NCI-H446 treated with DMSO at 0.1 percent for 48 hours (cell line): ENCODE measurements at places on chromosomes 4 and X.

DNA sequence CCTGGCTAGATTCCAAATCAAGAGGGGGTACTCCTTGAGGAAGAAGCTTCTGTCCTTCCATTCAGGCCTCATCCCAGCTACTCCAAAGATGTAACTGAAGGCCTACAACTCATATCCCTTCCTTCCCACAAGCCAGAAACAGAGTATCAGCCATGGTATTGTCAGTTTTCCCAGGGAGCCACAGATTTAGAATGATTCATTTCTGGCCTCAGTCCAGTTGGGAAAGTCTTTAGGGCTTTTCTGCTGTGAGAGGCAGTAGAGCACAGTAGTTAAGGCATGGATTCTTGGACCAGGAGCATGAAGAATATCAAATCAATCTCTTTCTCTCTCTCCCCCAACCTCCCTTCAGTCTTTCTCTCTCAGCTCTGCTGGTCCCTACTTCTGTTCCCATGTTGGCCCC is 505.0 kb downstream of the BCOR start:
- peak; percentile 20 for DNase-seq

- no peak for DNase-seq
Observed at GRCh38 chr4:103098341-103098740, 1.3 kb downstream of the BDH2 start.

GRCh38 chr4:124514588-124514987 is 197.9 kb downstream of the ANKRD50 start:
- no peak for DNase-seq

GRCh38 chr4:145523117-145523516 is 41.5 kb downstream of the SMAD1 start:
- no peak for DNase-seq

- DNase-seq = no peak
Observed at GRCh38 chrX:113790987-113791386, 792.9 kb upstream of the HTR2C start.

- DNase-seq = no peak
Observed at GRCh38 chrX:97155816-97156215, 272.1 kb downstream of the RPA4 start.

GRCh38 chr4:184940500-184940899 is 77.8 kb upstream of the HELT start:
- DNase-seq = no peak

GRCh38 chrX:13029637-13029886 is 14.9 kb downstream of the FAM9C start:
- no peak for DNase-seq

GRCh38 chrX:55169782-55170181 is 50.4 kb upstream of the PAGE5 start:
- DNase-seq = no peak

- no peak for DNase-seq
Observed at GRCh38 chr4:48910511-48910910, 3.9 kb upstream of the OCIAD2 start.

DNA sequence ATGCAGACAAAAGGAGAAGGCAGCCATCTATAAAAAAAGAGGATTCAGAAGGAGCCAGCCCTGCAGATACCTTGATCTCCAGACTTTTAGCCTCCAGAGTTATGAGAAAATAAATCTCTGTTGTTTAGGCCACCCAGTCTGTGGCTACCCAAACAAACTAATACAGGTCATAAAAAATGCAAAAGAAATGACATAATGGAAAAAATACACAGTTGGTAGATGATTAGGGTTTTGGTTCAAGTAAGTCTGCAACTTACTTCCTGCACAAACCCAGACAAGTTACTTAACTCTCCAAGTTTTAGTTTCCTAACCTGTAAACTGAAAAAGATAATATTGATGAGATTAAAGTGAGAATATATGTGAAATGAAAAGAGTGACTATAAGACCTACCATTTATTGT is 11.3 kb downstream of the QDPR start:
- no peak for DNase-seq

GRCh38 chrX:149851864-149852263 is 29.1 kb upstream of the MAGEA8 start:
- no peak for DNase-seq

DNA sequence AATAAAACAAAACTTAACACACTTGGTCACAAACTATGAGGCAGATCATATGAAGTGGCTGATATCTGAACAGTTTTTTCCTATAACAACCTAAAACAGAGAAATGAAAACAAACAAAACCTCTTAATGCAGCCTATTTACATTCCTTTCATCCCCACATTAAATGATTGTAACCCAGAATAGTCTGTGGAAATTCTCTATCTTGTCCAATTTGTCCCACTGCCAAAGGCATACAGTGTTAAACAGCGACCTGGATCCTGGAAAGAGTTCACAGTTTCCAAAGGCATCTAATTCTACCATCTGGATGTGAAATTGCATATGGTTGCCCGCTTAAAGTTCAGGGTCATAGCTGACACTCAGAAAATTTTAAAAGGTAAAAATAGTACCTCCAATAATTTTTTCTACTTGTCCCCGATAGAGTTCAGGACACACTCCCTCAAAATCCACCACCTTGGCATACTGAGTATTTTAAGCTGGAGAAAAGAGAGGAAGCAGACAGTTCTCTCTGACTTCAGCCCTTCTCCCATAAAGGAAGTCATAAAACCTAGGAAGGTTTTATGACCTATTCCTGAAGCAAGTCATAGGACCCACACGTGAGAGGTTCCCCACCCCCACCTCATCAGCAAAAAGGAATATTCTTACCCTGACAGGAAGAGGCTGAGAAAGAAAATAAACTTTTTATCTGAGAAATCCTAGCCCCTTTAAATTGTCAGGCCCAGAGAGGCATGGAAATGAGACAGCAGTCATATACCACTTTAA is 270.2 kb downstream of the PAPSS1 start:
- DNase-seq = no peak

DNA sequence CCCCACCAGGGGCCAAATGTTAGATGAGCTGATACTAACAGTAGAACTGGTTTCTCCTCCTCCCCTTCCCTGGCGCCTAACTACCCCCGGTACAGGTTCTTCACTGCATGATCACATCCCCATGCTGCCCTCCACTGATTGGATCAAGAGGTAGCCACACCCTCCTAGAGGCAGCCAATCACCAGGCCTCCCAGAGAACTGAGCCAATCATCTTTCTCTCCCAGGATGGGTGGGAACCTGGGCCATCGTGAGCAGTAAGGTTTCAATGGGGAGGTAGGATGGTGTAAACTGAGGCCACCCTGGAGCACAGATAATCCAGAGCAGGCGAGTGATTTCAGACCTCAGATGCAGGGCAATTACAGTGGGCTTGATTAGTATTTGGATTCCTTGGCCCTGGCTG is 64.2 kb downstream of the PPP2R2C start:
- no peak for DNase-seq

DNA sequence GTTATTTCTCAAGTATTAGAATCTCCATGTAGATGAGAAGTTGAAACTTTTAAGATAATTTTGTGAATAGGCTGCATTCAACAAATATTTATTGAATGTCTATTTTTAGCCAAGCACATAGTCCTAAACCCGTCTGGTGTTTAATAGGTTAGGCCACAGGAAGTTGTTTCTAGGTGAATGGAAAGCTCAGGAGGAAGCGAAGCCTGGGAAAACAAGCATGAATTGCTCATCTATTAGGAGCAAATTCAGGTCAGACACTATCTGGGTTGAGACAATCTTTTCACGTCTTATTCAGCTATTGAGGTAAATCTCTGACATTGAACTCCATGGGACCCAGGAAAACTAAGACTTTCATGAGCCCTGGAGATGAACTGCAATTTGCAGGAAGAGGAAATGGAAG is 43.1 kb upstream of the FREM3 start:
- no peak for DNase-seq

DNA sequence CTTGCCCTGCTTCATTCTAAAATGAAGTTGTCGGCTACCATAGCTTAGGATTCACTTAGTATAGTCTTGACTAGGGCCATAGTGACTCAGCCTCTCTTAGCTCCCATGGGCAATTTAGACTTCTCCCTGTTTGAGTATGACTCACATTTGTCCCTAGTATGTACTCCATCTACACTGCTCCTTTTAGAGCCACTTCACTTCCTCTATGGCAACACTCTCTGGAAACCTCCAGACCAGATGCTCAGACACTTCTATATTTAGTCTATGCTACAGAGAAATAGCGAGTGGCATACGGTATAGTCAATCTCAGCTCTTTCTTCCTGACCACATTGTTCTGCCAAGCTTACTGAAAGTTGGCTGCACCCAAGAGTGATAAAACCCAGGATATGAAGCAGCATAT is 11.2 kb downstream of the MEPE start:
- peak; percentile 12 for DNase-seq

DNA sequence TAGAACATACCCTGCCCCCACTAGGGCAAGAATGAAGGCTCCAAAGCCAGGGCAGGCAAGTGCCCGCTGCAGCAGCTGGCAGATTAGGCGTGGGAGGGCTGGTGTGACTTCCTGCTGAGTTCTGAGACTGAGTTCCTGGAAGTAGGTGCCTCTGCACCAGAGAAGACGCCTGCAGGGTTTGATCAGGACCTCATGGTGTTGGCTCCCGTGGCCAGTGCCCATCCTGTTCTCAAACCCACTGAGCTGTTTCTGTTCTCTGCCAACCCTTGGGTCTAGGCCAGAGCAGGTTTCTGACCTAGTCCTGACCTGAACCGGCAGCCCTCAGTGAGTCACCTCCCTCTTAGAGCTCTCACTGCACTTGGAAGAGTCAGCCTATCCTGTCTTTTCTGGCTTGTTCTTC is 220.7 kb downstream of the HS6ST2 start:
- no peak for DNase-seq

- DNase-seq = no peak
Observed at GRCh38 chrX:20204351-20204750, 62.4 kb downstream of the RPS6KA3 start.

GRCh38 chr4:87387237-87387636 is 3.8 kb downstream of the HSD17B11 start:
- DNase-seq = no peak

DNA sequence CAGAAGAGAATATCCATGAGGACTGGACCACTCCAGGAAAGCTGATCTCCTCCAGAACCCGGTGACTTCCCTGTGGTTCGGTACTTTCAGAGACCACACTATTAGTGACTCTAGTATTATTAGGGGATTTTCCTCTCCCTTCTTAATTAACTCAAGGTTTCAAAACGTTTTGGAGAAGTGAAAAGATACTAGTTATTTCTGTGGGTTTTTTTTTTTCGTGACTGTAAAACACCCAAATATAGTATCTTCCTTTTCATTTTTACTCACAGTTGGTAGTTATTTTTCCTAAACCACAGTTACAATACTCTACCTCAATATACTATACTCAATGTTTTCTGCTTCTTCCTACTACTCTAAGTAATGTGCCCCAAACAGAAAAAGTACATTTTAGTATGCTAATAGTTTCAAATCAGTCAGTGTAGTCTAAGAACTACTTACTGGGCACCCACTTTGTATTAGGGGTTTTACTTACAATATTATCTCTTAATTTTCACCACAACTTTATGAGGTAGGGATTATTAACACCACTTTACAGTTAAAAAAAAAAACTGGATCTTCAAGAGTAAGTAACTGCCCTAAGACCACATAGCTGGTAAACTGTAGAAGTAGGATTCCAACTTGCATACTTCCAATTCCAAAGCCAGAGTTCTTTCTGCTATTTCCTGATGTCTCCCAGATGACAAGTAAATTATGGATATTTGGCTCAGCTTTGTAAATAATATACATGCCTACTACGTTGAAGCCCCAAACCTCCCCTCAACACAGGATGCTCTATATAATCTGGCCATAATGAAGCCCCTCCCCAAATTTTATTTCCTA is 45.0 kb downstream of the SLC9A7 start:
- DNase-seq = no peak

GRCh38 chr4:58048491-58048890 is 938.3 kb upstream of the IGFBP7 start:
- no peak for DNase-seq

GRCh38 chrX:12702509-12703091 is 88.6 kb upstream of the PRPS2 start:
- DNase-seq = no peak

GRCh38 chr4:20603671-20604313 is 96.5 kb upstream of the PACRGL start:
- no peak for DNase-seq

GRCh38 chr4:168584321-168584771 is 87.5 kb downstream of the PALLD start:
- peak; percentile 89 for DNase-seq

GRCh38 chrX:68086709-68087108 is 346.6 kb downstream of the OPHN1 start:
- DNase-seq = no peak

DNA sequence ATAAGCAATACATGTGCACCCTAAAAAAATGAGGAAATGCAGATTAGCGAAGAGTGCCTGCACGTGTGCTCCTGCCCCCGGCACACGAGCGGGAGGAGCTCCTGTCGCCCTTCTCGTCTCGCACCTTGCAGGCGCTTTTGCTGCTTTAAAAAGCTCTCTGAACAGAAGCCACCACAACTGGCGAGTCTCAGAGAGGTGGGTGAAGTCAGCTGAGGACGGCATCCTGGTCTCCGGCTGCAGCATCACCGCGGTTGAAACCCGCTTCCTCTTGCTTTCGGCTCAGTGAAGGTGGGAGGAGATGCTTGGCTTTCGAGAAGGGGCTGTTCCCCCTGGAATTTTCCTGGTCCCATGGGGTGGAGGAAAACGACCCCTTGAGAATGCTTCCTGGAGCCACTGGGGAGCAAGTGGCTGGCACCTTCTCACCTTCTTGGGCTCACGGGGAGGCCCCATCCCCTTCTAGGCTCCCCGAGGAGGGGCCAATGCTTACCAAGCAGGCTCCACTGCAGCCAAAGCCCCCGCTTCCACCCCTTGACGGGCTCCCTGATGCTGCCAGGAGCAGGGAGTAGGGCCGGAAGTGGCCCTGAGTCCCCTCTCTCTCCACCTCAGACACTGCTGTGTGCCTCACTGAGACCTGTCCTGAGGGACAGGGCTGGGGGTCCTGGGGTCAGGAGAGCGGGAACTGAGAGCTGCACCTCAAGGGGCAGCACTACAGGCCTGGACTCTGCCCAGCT is 29.2 kb upstream of the MXD4 start:
- DNase-seq = no peak

DNA sequence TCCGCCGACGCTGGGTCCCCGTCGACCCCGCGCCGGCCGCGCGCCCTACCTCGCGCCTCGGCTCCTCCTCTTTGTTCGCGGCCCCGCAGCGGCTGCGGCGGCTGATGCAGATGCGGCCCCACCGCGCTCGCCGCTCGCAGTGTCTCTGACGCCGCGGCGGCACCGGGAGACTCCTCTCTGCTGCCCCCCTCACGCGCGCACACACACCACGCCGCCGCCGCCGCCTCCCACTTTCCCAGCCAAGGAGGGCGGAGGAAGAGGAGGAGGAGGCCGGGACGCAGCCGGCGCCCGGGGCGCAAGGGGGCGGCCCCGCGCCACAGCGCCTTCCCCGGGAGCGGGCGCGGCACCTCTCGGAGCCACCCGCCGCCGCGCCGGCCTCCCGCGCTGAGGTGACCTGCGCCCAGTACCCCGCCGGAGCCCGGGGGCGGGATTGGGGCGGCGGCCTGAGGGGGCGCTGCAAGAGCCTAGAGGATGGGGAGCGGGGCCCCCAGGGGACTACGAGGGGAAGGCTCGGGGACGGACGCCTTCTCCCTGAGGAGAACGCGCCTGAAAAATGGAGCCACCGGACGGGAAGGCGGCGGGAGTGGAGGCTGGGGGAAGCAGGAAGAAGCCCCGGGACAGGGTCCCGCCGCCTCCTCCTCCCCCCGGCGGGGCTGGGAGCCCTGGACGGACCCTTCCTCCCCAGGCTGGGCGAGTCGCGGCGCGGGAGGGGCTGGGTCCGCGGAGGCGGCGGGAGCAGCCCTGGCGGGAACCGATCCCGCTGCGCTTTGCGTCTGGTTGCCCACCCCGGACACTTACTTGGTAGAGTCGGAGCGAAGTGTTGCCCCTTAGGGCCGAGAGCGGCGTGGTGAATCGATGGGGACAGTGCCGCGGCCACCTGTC is at the start of gene SH3RF1:
Gene SH3RF1, minus strand, starts transcription at position 147 of the 882 bp plus-strand sequence. CDS start 1,744 bp downstream, outside the sequence.
- DNase-seq = peak; percentile 41

GRCh38 chrX:48911412-48912182 is at the start of gene SLC35A2:
SLC35A2 (minus strand) TSS chrX:48911646; CDS start chrX:48911636, 10 bp downstream.
- peak; percentile 11 for DNase-seq
